ENCODE measurements at places on chromosomes 11 and 22.
A peak's percentile ranks its signal among the peaks of the same experiment; 100 is the strongest.

GRCh38 chr22:42399315-42400271, 32.6 kb downstream of the NFAM1 start:
- no peak for DNase-seq

DNA sequence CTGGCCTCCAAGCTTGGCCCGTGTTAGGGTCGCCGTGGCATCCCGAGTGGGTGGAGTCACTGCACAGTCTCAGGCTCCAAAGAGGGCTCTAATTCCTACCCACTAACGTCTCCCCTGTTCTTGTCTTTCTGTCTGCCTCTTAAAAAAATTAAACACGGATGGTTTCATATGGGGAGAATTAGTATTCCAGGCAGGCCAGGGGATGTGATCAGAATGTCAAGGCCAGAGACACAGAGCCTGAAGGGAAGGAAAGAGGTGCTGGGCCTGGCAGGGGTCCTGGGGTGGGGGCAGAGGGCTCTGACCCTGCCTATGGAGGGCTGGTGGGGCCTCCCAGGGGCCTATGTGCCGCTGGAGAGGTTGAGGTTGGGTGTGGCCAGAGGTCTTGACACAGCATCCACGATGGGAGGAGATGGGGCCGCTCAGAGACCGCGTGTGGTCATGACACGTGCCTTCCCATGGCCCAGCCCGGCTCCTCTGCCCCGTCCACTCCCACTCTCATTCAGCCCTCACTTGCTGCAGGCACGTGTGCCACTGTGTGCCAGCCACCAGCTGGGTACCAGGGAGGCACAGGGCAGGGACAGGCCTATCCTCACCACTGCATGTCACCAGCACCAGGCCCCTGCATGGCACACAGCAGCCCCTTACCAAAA, 56.5 kb downstream of the FLRT1 start:
- peak; percentile 89 for DNase-seq

DNA sequence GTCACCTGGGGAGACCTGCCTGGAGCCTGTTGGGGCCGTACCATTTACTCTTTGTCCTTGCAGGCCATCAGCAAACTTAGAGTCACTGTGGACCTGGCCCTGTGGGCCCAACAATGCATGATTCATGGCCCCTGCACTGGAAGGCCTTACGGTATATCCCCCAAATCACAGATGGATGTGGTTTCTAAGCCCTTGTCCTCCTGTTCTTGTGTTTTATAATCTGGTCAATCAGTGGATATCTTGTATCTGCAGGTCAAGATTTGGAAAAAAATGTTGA, 6.2 kb downstream of the TSKU start:
- no peak for DNase-seq

DNA sequence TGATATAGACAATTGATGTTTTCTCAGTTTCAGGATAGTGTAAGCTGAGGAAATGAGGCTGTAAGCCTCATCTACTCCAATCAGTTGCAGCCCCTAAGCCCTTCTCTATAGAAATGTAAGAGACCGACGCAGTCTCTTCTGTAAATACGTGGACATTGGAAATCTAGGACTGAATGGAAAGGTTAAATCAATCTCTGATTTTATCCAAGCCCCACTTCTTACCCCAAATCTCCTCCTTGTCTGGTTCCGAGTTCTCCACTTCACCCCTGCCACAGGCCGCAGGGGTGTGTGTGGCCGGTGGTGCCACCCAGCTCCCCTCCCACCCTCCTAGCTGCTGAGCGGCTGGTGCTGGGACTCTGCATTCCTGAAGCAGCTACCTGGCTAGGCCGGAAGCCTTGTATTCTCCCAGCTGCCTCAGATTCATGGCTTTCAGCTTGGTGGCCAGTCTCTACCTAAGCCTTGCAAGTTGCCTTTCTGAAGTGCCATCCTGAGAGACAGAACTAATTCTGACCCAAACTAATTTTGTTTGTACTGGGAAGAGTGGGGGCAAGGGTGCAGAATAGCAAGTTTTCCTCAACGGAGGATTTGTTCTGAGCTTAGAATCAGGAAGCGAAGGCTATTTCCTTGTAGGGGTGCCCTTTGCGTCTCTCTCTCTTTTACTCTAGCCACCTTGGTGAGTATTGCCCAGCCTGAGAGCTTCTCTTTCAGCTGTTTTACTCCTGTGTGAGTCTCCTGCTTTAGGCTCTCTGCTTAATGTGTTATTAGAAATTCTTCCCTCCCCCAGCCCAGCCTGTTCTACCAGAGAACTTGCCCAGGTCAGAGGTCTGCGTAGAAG, 749 bp downstream of the VWA5A start:
- no peak for DNase-seq

- DNase-seq = peak; percentile 80
These were observed at the start of gene IL17RA for GRCh38 chr22:17084554-17085276. IL17RA (plus strand) TSS chr22:17085000; CDS start chr22:17085092, 92 bp downstream.

- no peak for DNase-seq
These were observed 37.0 kb downstream of the ETS1 start for GRCh38 chr11:128550261-128550821.

DNA sequence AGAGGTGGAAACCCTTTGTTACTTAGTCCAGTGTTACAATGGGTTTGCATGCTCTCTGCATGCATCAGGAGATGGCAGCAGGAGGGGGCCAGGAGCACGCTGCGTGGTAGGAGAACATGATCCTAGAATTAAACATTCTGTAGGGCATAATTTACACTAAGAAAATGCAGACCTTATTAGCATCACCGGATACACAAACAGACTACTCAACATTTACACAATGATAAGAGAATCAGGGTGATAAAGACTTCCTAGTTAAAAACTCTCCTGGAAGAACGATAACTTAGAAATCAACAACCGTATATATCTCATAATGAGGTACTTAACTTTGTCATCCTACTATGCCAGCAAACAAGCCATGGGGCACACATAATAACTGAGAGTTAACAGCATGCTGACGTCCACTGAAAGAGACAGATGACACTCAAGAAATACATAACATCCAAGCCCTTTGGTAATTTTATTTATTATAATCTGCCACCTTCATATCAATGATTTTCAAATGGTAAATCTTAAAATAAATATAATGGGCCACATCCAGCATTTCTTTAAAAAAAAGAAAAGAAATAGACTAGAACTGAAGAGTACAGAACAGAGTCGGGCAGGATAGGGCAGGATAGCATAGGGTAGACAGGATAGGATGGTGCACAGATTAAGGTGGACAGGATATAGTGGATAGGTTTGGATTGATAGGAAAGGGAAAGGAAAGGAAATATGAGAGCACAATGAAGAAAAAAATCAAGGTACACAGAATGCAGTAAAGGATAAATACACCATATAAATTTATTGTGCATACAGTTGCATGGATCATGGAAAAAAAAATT, 27.5 kb downstream of the CADM1 start:
- DNase-seq = no peak

Measured in pons (tissue), 1 donor.